Large intestine (tissue), 12 donors: ENCODE measurements at places on chromosomes 1 and 21. TPM values are rescaled to one million over a fixed set of nuclear protein-coding genes. Genes with fewer than 3 reads are reported as not detected.

DNA sequence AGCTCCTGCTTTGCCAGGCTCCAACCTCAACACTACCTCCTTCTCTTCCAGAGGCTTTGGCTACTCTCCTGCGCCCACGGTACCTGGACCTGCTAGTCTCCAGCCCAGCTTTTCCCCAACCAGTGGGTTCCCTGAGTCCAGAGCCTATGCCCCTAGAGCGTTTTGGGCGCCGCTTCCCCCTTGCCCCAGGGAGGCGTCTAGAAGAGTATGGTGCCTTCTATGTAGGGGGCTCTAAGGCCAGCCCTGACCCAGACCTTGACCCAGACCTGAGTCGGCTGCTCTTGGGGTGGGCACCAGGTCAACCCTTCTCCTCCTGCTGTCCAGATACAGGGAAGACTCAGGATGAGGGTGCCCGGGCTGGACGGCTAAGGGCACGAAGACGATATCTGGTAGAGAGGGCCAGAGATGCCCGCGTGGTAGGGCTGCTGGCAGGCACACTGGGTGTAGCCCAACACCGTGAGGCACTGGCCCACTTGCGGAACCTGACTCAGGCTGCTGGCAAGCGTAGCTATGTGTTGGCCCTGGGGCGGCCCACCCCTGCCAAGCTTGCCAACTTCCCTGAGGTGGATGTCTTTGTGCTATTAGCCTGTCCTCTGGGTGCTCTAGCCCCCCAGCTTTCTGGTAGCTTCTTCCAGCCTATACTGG is 1.6 kb downstream of the DPH2 start:
- no peak overlapping the region for H3K27ac ChIP-seq
- no peak overlapping the region for H3K4me3 ChIP-seq
- peaks cover 21% of the 10 kb centered on the region for H3K36me3 ChIP-seq
- DNase-seq = no peak

- no peak overlapping the region for H3K4me3 ChIP-seq
- no peak for DNase-seq
- H3K27me3 ChIP-seq = peaks cover 78% of the 10 kb centered on the region
- no peaks in the 10 kb centered on the region for H3K36me3 ChIP-seq
- H3K27ac ChIP-seq = no peak overlapping the region
- H3K4me1 ChIP-seq = no peaks in the 10 kb centered on the region
Measured at GRCh38 chr1:156409439-156409838, 40.4 kb downstream of the RHBG start.

DNA sequence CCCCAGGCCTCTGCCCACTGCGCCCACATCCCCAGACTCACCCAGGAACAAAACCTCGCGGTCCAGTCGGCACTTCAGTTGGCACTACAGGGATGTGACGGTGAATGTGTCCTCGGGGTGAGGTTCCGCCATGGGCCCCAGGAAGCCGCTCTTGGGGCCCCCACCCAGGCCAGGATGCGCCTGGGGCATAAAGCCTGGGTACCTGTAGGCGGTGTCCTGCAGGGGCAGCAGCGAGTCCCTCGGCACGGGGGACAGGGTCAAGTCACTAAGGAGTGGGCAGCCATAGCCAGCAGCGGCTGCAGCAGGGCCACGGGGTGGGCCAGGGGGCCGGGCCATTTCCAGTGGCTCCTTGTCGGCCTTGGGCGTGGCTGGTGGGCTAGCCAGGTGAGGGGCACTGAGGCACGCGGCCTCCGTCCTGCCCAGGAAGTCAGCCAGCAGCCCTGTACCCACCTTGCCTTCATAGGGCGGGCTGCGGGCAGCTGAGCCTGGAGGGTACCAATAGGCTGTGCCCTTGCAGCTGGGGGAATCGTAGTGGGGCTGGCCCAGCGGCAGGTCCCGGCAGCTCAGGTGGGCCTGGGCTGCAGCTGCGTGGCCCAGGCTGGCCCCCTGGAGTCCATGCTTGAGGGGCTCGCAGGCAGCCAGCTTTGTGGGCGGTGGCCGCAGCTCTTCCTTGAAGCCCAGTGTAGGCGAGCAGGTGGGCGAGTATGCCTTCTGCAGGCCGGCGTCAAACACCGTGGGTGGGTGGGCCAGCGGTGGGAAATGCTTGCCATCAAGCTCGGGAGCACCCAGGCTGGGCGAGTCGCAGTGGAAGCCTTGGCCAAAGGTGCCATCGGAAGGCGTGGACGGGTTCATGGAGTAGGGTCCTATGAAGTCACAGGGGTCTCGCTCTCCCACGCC is 56.5 kb downstream of the AHDC1 start:
- peaks cover 16% of the 10 kb centered on the region for H3K4me1 ChIP-seq
- no peak overlapping the region for H3K4me3 ChIP-seq
- H3K27me3 ChIP-seq = no peaks in the 10 kb centered on the region
- DNase-seq = no peak
- H3K36me3 ChIP-seq = peaks cover 79% of the 10 kb centered on the region

GRCh38 chr1:210456731-210457255 is 128.1 kb downstream of the HHAT start:
- H3K4me1 ChIP-seq = no peaks in the 10 kb centered on the region
- H3K27ac ChIP-seq = no peak overlapping the region
- H3K36me3 ChIP-seq = no peaks in the 10 kb centered on the region
- H3K4me3 ChIP-seq = no peak overlapping the region
- DNase-seq = no peak

- H3K27me3 ChIP-seq = no peaks in the 10 kb centered on the region
- peaks cover 46% of the 10 kb centered on the region for H3K36me3 ChIP-seq
- no peak overlapping the region for H3K4me3 ChIP-seq
- peaks cover 39% of the 10 kb centered on the region for H3K4me1 ChIP-seq
- no peak overlapping the region for H3K27ac ChIP-seq
Measured at GRCh38 chr1:151984313-151984956, 9.2 kb downstream of the S100A10 start.

GRCh38 chr1:180646093-180646492 is 14.3 kb downstream of the XPR1 start:
- DNase-seq = no peak
- H3K4me3 ChIP-seq = no peak overlapping the region
- no peak overlapping the region for H3K27ac ChIP-seq
- H3K4me1 ChIP-seq = no peaks in the 10 kb centered on the region
- H3K36me3 ChIP-seq = no peaks in the 10 kb centered on the region

DNA sequence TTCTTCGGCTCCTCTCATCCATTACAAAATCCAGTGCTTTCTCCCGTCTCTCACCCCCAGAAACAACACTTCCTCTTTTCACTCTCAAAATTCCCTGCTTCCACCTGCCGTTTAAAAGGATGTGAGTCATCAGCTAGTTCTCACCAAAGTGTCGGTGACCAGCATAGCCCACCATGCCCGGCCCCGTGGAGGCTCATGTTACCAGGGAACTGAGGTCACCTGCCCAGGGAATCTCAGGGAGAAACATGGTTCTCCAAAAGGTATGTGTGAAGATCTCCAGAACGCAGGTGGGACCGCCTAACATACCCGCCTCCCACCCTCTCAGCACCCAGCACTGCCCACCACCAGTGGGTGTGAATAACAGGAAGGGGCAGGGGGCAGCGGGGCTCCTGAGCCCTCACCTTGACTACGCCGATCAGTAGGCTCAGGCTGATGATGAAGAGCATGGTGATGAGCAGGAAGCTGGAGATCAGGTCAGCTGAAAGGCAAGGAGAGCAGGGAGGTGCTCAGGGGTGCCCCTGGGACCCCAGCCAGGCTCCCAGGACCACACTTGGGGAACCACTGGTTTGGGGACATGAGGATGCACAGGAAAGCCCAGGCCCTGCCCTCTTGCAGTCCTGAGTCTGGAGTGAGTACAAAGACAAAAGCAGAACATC is 16.2 kb downstream of the LAPTM5 start:
- no peak overlapping the region for H3K4me3 ChIP-seq
- H3K36me3 ChIP-seq = no peaks in the 10 kb centered on the region
- H3K4me1 ChIP-seq = peaks cover 63% of the 10 kb centered on the region
- DNase-seq = no peak
- peak overlapping the region; percentile 83 for H3K27ac ChIP-seq
- no peaks in the 10 kb centered on the region for H3K27me3 ChIP-seq

GRCh38 chr1:16208270-16208987 is 4.0 kb downstream of the ARHGEF19 start:
- H3K4me1 ChIP-seq = peaks cover 20% of the 10 kb centered on the region
- no peak overlapping the region for H3K4me3 ChIP-seq
- no peak for DNase-seq
- H3K27me3 ChIP-seq = no peaks in the 10 kb centered on the region

DNA sequence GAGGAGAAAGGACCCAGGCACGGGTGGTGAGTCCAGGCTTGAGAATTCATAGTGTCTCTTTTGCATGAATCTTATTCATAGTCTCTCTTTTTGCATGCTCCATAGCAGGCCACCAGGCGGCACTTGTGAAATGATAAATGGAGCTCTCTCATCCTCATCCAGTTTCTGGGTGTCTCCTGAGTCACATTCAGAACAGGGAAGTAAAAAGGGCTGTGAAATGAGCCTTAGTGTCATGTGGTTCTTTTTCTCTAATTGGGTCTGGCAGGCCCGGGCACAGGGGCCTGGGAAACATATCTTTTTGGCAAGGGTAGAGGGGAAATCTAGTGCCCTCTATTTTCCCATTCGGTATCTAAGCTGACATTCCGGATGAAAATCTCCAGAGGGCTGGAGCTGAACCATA is 19.1 kb upstream of the NCF2 start:
- no peaks in the 10 kb centered on the region for H3K36me3 ChIP-seq
- H3K27ac ChIP-seq = no peak overlapping the region
- peaks cover 2% of the 10 kb centered on the region for H3K4me1 ChIP-seq
- no peaks in the 10 kb centered on the region for H3K27me3 ChIP-seq

The GART gene
- 62.2 TPM for polyA plus RNA-seq

The DMRTA2 gene
- polyA plus RNA-seq = not detected

The CRYAA gene
- not detected for polyA plus RNA-seq
